HFFc6 (cell line): ENCODE measurements at places on chromosomes 4 and X. TPM values are rescaled to one million over a fixed set of nuclear protein-coding genes. Genes with fewer than 3 reads are reported as not detected.

Gene MFSD8
- 14.8 and 18.2 TPM in 2 replicates for total RNA-seq

DNA sequence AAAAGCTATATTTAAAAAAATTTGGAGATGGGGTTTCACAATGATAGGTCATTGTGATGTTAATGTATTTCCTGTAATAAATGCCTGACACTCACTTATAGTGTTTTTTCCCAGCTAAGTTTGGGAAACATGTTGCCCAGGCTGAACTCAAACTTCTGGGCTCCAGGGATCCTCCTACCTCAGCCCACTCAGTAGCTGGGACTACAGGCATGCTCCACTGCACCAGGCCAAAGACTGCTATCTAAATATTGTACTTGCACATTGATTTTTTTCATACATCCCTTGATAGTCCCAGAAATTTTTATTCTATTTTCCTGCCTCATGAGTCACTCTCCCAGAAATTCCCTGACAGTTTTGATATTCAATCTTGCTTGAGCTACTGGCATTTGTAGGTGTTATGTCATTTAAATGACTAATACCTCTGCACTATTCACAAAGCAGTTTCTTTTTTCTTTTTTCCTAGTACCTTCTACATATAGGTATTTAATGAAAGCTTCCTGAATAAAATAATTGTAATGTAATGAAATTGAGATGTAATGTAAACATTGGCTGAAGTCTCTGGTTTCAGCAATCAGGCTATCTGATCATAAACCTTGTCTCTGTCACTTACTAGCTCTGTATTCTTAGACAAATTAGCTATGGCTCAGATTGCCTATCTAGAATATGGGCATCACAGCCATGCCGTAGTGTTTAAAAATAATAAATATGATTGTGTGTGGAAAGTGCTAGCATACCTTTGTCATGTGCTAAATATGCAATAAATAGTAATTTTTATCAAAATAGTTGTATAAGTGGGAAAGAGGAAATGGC lies 1973.0 kb upstream of the AGA start:
- DNase-seq = no peak
- no peak overlapping the region for H3K27ac ChIP-seq

Gene CCNA2
- 29.6 and 67.7 TPM in 2 replicates for total RNA-seq

Gene RASL11B
- total RNA-seq = 0.12 to 0.14 TPM in 2 of 3 replicates, not detected in the other

Gene FAM53A
- 2.5 to 3.9 TPM (median 3.1 TPM) in 3 replicates for total RNA-seq

GRCh38 chr4:138577145-138577544 lies 335.0 kb upstream of the SLC7A11 start:
- H3K36me3 ChIP-seq = no peaks in the 10 kb centered on the region
- H3K27me3 ChIP-seq = peaks cover 4% of the 10 kb centered on the region
- no peak overlapping the region for H3K4me3 ChIP-seq
- no peak for DNase-seq
- no peak overlapping the region for H3K27ac ChIP-seq
- H3K4me1 ChIP-seq = peaks cover 8% of the 10 kb centered on the region

Gene EGFL6
- not detected in 3 replicates for total RNA-seq

GRCh38 chr4:150318971-150319370 lies 240.7 kb downstream of the DCLK2 start:
- H3K4me3 ChIP-seq = no peak overlapping the region
- DNase-seq = no peak
- peaks cover 45% of the 10 kb centered on the region for H3K4me1 ChIP-seq
- H3K27ac ChIP-seq = no peak overlapping the region

- H3K36me3 ChIP-seq = peaks cover 19% of the 10 kb centered on the region
- peaks cover 2% of the 10 kb centered on the region; the same call in 1 of the 2 replicates for H3K27me3 ChIP-seq
- no peak overlapping the region for H3K4me3 ChIP-seq
- no peaks in the 10 kb centered on the region; the same call in 1 of the 2 replicates for H3K4me1 ChIP-seq
- no peak overlapping the region for H3K27ac ChIP-seq
These were observed 14.3 kb downstream of the SMARCAD1 start for GRCh38 chr4:94221916-94222315.

Gene LRAT
- total RNA-seq = not detected in 2 replicates

Gene GPC4
- not detected in 3 replicates for total RNA-seq

DNA sequence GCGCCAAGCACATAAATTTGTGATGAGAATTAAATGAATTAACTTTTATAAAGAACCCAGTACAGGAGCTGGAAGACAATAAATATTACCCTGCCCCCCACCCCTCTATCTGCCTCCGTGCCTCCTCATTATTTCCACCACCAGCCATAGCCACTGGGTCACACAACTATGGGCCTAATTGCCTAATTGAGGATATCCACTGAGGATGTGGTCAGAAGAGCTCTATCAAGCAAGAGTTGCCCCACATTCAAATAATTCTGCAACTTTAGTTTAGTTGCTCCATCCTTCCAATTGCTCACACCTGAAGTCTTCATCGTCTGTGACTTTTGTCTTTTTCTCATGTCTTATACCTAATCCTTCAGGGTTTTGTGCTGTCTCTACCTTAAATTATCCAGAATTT lies 9.5 kb upstream of the CXCL8 start:
- H3K27ac ChIP-seq = no peak overlapping the region
- no peak overlapping the region for H3K4me3 ChIP-seq
- 0 out of 2 replicates have a peak, but pooled peaks cover 9% of the 10 kb centered on the region for H3K36me3 ChIP-seq
- DNase-seq = no peak
- H3K4me1 ChIP-seq = peaks cover 76% of the 10 kb centered on the region
- H3K27me3 ChIP-seq = no peaks in the 10 kb centered on the region; the same call in 1 of the 2 replicates

Gene SPANXN3
- not detected in 3 replicates for total RNA-seq

DNA sequence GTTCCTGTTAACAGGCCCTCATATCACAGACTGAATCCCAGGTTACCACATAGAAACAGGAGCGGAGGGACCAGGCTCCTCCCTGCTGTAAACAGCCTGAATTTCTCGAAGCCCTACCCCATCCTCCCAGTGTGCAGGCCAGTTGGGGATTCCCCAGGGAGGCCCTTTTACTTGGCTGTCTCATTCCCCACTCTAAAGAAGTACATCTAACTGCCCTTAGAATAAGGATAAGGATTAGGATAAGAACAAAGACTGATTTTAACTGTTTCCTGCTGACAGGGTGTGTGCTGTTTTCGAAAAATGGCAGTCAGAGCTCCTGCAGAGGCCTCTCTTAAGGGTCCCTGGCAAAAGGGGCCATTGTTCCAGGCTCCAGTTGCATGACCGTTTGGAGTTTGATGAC lies 133.7 kb downstream of the PAPSS1 start:
- no peaks in the 10 kb centered on the region for H3K4me1 ChIP-seq
- H3K27ac ChIP-seq = no peak overlapping the region
- H3K4me3 ChIP-seq = no peak overlapping the region
- H3K27me3 ChIP-seq = no peaks in the 10 kb centered on the region
- peaks cover 14% of the 10 kb centered on the region for H3K36me3 ChIP-seq

DNA sequence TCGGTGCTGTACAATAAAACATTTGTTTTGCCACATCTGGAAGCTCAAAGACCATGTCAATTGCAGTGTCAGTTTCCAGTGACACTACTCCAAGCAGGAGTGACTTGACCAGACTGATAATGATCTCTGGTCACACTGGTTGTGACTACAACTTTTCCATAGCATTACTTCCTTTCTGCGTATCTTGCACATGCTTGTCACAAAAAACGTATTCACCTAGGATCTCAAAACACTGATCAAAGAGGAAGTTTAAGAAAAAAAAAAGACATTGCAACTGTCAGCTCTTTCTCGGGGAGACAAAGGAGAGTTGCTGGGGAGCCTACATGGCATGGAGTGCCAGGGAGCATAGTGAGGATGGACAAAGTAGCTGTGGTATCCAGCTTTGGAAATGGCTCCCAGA lies 60.6 kb downstream of the OPHN1 start:
- DNase-seq = no peak
- peaks cover 5% of the 10 kb centered on the region for H3K36me3 ChIP-seq
- H3K27ac ChIP-seq = no peak overlapping the region
- H3K4me1 ChIP-seq = peaks cover 10% of the 10 kb centered on the region

GRCh38 chr4:7359400-7360062 lies 75.2 kb downstream of the PSAPL1 start:
- no peaks in the 10 kb centered on the region for H3K36me3 ChIP-seq
- H3K27ac ChIP-seq = no peak overlapping the region
- H3K4me3 ChIP-seq = no peak overlapping the region
- H3K27me3 ChIP-seq = peaks cover 5% of the 10 kb centered on the region
- no peak for DNase-seq
- H3K4me1 ChIP-seq = peaks cover 28% of the 10 kb centered on the region

- H3K27ac ChIP-seq = no peak overlapping the region
- H3K27me3 ChIP-seq = no peaks in the 10 kb centered on the region
- no peak for DNase-seq
- no peaks in the 10 kb centered on the region for H3K36me3 ChIP-seq
- no peak overlapping the region for H3K4me3 ChIP-seq
These were observed 30.7 kb upstream of the FGF13 start for GRCh38 chrX:138742217-138742616.

DNA sequence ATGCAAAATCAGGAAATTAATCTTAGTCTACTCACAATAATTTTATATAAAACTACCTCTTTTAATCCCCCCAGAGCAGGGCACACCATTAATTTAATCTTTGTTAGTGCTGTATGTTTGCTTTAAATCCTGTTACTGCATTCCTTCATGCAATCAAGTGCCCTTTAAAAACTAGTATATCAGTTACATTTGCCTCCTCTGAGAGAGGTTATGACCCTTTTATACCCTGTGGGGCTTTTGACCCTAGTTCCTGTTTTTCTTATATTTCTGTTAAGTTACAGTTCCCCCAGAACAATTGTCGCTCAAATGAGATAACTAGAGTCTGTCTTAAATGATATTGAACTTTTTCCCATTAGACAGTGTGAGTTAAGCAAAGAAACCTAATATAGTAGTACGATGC lies 46.2 kb downstream of the GPC4 start:
- no peaks in the 10 kb centered on the region for H3K36me3 ChIP-seq
- no peaks in the 10 kb centered on the region for H3K4me1 ChIP-seq
- DNase-seq = no peak
- H3K4me3 ChIP-seq = no peak overlapping the region

GRCh38 chrX:148728901-148729300 lies 228.5 kb downstream of the AFF2 start:
- H3K4me1 ChIP-seq = no peaks in the 10 kb centered on the region
- H3K27me3 ChIP-seq = no peaks in the 10 kb centered on the region; the same call in 1 of the 2 replicates
- no peak for DNase-seq
- H3K27ac ChIP-seq = no peak overlapping the region
- H3K36me3 ChIP-seq = no peaks in the 10 kb centered on the region
- no peak overlapping the region for H3K4me3 ChIP-seq

DNA sequence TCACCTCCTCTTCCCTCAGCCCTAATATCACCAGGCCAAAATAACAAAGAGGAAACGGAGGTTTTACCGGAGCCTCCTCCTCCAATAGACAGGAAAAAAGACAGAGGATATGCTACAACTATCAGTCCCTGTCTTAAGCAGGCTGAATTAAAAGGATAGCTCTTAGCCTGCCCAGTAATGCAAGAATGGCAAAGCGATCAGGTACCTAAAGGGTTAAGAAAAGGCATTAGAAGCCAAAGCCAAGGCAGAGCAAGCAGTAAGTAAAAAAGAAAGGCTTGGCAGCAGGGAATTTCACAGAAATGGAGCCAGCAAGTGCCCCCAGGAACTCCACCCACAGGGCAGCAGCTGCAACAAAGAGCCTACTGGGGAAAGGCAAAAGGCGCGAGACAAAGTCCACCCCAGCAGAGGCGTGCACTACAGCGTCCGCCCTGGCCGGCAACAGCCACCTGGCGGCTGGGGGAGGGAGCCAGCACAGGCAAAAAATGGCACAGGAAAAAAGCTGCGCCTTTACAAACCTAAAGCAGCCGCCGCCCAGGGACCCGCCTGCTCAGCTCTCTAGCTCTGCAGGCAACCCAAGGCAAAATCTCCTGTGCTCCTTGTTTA lies 220.6 kb upstream of the ZC4H2 start:
- DNase-seq = no peak
- no peak overlapping the region for H3K4me3 ChIP-seq
- H3K36me3 ChIP-seq = no peaks in the 10 kb centered on the region
- H3K27ac ChIP-seq = no peak overlapping the region
- no peaks in the 10 kb centered on the region for H3K4me1 ChIP-seq
- no peaks in the 10 kb centered on the region for H3K27me3 ChIP-seq

- no peaks in the 10 kb centered on the region for H3K36me3 ChIP-seq
- no peaks in the 10 kb centered on the region for H3K27me3 ChIP-seq
- peak overlapping the region; percentile 85 for H3K4me3 ChIP-seq
- DNase-seq = peak; percentile 75
- H3K27ac ChIP-seq = peak overlapping the region; percentile 57
- H3K4me1 ChIP-seq = peaks cover 19% of the 10 kb centered on the region
These were observed 407.3 kb downstream of the PCDH18 start for GRCh38 chr4:137125011-137125410.

GRCh38 chr4:96131186-96131585 lies 291.3 kb downstream of the PDHA2 start:
- no peak overlapping the region for H3K27ac ChIP-seq
- no peak for DNase-seq
- H3K4me1 ChIP-seq = no peaks in the 10 kb centered on the region
- no peaks in the 10 kb centered on the region for H3K36me3 ChIP-seq

Gene PHEX
- total RNA-seq = 0.06 to 0.10 TPM in 2 of 3 replicates, not detected in the other

Gene SLITRK4
- not detected in 3 replicates for total RNA-seq

- H3K27me3 ChIP-seq = peaks cover 1% of the 10 kb centered on the region; the same call in 1 of the 2 replicates
- peak overlapping the region; percentile 70 for H3K4me3 ChIP-seq
- H3K27ac ChIP-seq = peak overlapping the region; percentile 90
- DNase-seq = peak; percentile 70
- no peaks in the 10 kb centered on the region for H3K36me3 ChIP-seq
These were observed 24.8 kb downstream of the RTL9 start for GRCh38 chrX:110383414-110383813.
